Smooth muscle cell of bladder (primary cell): ENCODE measurements at places on chromosomes 4 and X. TPM values are rescaled to one million over a fixed set of nuclear protein-coding genes. Genes with fewer than 3 reads are reported as not detected.

Gene EVC2
- total RNA-seq, result 10.7 and 12.9 TPM in 2 replicates

Gene MYL5
- 19.2 and 30.6 TPM in 2 replicates for total RNA-seq

Gene GPR34
- not detected in 2 replicates for total RNA-seq

Gene XAGE1A
- total RNA-seq, result not detected in 2 replicates

Gene APOOL
- total RNA-seq, result 7.3 and 8.0 TPM in 2 replicates

Gene ADH5
- total RNA-seq, result 293 and 324 TPM in 2 replicates
